NCI-H774 (cell line): ENCODE measurements at places on chromosomes 6 and 20.

- no peak for DNase-seq
Measured at GRCh38 chr6:35402136-35402855, 49.8 kb upstream of the FANCE start.

DNA sequence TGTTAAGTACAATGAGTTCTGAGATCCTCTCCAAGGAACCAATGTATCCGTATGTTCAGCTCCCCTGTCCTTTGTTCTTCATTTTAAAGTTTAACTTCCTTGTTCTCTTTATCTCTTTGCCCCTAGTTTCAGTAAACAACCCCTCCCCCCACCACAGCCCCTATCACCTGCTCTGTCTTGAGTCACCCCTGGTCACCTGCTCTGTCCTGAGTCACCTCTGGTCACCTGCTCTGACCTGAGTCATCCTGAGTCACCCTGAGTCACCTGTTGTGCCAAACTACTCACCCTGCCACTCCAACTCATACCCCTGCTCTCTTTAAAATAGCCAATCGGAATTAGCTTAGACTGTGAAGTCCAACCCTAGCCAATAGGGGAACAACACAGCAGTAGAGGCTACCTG is 288.7 kb upstream of the CDYL start:
- DNase-seq, result no peak

- peak; percentile 83 for DNase-seq
Measured at GRCh38 chr6:166775180-166775922, 148.3 kb upstream of the RPS6KA2 start.

DNA sequence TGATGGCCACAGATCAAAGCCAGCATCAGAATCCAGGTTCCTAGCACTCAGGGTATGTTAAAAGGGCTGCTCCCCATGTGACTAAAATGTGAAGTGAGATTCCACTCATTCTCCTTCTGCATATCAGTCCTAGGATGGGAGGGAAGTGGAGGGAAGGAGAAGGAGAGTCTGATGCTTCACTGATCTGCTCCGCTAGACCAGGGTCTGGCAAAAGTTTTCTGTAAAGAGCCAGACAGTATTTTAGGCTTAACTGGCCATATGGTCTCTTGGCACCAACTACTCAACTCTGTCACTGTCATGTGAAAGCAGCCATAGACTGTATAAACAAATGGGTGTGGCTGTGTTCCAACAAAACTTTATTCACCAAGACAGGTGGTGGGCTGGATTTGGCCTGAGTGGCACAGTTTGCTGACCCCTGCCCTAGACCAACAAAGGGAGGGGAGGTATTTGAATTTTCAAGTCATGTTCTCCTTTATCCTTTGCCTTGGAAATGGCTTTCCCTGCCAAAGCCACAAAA is 22.6 kb downstream of the GHRH start:
- DNase-seq, result no peak

- DNase-seq, result peak; percentile 39
Measured at GRCh38 chr20:21125072-21125848, 622 bp upstream of the KIZ start.

DNA sequence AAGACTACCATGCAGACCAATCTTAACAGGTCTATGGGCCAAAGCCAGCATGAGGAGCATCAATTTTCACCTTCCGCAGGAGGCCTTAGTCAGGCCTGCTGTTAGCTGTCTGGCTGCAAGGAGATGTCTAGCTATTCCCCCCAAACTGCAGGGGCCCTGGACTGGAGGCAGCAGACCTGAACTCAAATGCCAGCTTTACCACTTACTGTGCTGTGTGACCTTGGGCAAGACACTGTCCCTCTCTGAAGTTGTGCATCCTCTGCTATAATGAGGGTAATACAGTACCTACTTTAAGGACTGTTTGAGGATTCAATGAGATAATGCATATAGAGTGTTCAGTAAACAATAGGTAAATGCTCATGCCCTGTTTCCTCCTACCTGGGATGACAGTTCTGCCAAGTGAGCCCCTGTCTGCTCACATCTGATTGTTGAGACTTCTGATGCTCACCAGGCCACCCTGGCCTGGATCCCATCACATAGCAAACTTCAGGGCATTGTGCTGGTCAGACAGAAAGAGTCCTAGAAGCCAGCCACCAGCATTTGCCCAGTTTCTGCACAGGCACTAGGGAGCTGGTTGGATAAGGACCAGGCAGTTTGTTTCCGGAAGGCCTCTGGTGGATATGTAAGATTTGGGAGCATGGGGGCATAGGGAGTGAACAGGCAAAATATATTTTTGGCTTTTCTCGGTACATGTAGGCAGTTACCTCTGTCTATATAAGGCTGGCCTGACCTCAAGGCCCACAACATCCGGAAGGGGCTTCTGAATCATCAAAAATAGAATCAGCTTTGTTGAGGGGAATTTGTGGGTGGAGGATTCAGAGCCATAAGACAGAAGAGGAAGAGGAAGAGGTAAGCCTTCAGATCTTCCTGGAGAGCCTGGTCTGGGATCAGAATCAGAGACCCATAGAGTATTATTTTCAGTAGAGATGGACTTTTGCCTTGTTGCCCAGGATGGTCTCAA is 2.3 kb upstream of the OCSTAMP start:
- DNase-seq, result no peak

DNA sequence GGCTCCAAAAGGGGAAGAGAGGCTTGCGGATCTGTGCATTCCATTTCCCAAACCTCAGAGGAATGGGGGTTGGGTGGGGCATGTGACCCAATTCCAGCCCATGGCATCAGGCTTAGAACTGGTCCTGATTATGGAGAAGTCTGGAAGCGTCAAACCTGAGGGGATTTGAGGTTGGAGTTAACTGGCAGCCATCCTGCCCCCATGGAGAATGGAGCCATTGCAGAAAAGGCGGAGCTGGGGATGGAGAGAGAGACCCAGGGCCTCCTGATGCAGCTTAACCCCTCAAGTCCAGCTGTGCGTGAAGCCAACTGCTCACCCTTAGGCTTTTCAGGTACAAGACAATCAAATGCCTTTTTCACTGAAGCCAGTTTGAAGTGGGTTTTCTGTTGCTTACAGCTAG is 9.9 kb upstream of the SDCBP2 start:
- no peak for DNase-seq

DNA sequence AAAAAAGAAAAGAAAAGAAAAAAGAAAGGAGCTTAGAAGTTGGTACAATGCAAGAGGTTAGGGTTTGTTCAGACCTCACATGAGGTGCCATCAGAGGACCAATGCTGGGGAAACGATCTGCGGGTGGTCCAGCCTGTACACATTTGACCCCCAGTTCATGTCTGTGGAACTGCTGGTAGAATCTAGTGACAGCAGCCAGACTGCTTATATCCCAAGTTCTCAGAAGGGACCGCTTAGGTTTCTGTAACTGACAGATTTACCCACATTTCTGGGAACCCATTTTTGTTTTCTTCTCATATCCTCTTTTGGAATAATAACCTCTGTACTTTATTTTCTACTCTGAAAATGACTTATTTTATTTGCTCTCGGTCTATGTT is 4.7 kb downstream of the PPP1R18 start:
- no peak for DNase-seq

GRCh38 chr20:62632575-62633090 is 9.7 kb upstream of the SLCO4A1 start:
- no peak for DNase-seq

- no peak for DNase-seq
Measured at GRCh38 chr20:50848341-50848808, 53.5 kb downstream of the BCAS4 start.

DNA sequence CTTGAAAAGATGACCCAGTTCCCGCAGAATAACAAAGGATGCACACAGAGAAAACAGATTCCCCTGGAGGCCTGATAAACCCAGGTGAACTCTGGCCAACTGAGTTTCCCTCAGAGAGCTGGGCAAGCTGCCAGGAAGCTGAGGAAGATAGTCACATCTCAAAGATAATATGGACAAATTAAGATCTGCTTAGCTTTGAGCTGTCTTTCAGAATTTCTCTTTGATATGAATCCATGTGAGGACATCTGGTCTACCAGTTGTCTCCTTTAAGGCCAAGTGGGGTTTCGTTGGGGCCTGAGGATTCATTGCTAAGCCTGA is 59.5 kb downstream of the ID4 start:
- no peak for DNase-seq

GRCh38 chr6:42250274-42250931 is 32.7 kb upstream of the MRPS10 start:
- no peak for DNase-seq

DNA sequence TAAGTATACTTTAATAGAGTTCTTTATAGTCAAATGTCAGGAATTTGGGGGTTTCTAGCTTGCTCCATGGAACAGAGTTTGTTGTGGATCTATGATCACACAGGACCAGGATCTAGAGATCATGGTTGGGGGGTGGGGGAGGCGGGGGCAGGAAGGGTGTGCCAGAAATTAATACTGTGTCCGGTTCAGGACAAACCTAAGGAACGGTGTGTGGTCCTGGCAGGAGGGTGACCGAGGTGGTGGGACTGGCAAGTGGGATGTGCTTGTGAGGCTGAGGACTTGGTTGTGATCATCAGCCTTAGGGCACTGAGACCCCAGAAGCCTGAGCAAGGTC is 27.9 kb downstream of the GSTA3 start:
- DNase-seq, result no peak

GRCh38 chr6:120556491-120556890 is 777.8 kb downstream of the TBC1D32 start:
- peak; percentile 75 for DNase-seq

DNA sequence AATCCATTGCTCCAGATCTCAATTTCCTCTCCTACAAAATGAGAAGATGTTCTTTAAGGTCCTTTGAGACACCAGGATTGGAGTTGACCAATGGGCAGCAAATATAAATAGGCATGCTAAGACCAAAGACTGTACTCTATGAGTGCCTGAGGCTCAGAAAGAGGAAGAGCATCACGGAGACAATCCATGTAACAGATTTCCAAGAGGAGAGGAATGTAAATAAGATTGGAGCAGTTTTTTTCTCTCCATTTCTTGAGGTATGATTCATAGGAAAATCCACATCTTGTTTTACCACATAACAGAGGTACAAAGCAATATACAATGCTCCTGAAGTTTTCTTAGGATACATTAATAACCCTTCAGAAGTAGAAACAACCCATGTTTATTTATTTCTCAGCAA is 109.8 kb downstream of the UBE3D start:
- no peak for DNase-seq

DNA sequence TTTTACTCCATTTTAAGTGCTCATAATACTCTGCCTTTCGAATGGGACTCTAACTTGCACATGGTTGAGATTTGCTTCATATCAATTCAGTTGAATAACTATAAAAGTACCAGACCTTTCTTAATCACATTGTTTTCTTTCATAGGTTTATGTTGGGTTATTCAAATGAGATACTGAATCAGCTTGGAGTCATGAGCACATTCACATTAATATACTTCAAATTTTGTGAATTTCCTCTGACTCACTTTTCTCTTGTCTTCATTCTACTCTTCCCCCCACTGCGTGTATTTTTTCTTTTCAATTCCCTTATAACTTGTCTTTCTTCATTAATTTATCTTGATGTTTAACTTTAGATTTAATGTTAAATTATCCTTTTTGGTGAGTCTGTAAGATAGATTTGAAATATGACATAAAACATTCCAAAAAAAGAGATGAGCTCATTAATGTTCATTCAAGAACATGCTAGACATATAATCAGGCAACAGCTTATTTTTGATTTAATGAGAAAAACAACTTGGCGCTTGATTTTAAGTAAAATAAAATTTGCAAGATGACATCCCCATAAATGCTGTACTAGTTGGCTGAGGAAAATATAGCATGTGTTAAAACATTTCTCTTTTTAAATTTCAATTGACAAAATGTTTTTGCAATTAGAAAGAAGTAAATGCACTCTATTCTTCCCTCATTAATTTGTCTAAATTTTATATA is 736.0 kb downstream of the CD109 start:
- DNase-seq, result no peak

DNA sequence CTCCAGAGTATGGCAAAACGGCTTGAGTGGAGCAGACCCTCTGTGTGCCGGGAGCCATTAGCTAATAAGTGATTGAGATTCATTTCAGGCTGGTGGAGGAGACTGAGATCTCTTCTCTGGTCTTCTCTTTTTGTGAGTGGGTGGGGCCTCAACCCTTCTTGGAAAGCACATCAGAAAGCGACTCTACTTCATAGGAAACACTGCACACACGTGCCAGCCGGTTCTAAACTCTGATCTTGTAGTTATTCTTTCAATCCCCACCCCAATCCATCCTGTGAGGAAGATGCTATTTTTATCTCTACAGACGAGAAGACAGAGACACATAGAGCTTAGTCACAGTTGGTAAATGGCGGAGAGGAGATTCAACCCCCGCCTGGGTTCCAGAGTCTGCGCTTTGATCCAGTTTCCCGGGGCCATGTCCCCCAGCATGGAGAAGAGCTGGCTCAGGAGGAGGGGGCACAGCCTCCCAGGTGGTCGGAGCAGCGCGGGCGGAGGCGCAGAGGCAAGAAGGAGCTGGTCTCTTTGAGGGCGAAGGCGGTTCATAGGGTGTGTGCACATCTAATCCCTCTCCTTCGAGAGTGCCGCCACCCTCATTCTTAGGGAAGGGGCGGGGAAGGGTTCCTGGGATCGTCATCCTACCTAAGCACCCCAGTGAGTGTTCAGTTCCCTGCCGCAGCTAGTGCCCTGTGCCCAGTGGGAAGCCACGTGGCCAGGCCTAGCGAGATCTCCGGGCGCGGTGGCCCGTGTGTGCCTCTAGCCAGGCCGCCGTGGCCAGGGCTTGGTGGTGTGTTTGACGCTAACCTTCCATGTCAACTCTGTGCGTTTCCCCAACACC is 49.0 kb upstream of the TAGAP start:
- no peak for DNase-seq

- no peak for DNase-seq
Measured at GRCh38 chr6:7060769-7061516, 46.8 kb upstream of the RREB1 start.

- DNase-seq, result no peak
Measured at GRCh38 chr6:55528624-55529023, 50.4 kb downstream of the HMGCLL1 start.

- DNase-seq, result no peak
Measured at GRCh38 chr6:120278689-120279396, 929.3 kb upstream of the MAN1A1 start.

DNA sequence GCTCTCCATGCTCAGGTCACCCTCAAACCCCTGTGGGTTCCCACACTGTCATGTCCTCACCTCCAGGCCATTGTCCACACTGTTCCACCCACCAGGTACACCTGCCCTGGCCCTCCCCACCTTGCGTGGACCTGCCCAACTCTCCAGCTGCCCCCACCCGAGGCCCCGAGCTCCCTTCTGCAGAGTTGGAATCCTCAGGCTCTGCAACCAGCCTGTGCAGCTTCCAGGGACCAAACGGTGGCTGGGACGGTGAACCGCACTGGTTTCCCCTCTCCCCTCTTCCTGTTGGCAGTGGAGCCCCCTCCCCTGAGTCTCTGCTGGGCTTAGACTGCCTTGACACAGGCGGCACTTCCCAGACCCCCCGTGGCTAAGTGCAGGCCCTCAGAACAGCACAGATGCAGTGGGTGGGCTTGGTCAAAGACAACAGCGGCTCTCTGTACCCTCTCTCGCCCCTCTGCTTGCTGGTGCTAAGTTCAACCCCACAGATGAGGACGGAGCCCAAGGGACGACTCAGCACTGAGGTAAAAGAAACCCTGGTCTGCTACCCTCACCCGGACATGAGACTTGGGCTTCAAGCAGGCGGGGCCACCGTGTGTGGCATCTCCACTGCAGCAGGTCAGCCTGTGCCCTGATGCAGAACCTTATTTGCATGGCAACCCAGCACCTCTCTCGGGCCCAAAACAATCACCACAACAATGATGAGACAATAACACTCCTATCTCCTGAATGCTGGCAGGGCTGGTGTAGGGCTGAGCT is 11.0 kb downstream of the ZBP1 start:
- DNase-seq, result no peak

GRCh38 chr6:143937668-143937970 is 70.4 kb downstream of the PLAGL1 start:
- no peak for DNase-seq
